Muscle of leg (tissue), 16 donors: ENCODE measurements at places on chromosomes 3 and 15. TPM values are rescaled to one million over a fixed set of nuclear protein-coding genes. Genes with fewer than 3 reads are reported as not detected.

The ITPKA gene
- total RNA-seq: 0.35 TPM

The PCOLCE2 gene
- total RNA-seq: 2.5 TPM

The LEKR1 gene
- 0.27 TPM for total RNA-seq

The RTP3 gene
- total RNA-seq: 0.04 TPM

The ZKSCAN7 gene
- 10.9 TPM for total RNA-seq

The RETNLB gene
- not detected for total RNA-seq

The MASP1 gene
- 8.2 TPM for total RNA-seq

GRCh38 chr3:100775226-100775625, 65.9 kb downstream of the TFG start:
- DNase-seq: peak; percentile 32

DNA sequence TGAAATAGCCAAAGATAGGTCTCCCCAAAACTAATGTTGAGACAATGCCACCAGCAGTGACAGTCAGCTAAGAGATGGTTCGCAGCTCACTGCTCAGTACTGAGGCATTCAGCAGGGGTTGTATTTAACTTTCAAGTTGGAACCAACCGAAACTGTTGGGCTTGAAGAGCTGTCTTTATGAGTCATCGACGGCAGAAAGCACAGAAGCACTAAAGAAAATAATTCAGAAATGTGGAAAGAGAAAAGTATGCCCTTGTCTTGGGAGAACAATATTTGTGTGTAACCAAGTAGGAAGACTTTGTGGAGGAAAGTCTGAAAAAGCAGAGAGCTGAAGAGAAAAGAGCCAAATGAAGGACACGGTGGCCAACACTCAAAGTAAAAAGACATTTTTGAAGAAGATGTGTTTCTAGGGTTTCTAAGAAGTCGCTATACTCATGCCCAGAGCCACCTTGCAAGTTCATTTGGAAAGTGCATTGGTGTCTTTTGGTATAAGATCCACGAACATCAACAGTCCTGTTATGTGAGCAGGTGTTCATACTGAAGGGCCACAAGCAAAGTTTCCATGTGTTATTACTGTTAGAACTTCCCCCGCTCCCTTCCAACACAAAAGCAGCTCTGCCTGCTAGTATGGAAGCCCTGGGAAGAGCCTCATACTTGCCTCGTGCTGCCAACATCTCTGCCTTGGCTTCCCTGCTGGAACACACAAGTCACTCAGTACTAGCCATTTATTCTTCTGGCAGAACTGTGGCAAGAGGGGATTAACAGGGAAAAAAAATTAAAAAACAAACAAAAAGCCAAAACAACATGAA, 4.1 kb upstream of the RARB start:
- DNase-seq: peak; percentile 84

GRCh38 chr15:74300057-74300795, 64.1 kb downstream of the CCDC33 start:
- DNase-seq: no peak

- DNase-seq: no peak
Measured at GRCh38 chr3:178845420-178846118, 226.0 kb downstream of the ZMAT3 start.

GRCh38 chr3:172357850-172358754, 90.2 kb downstream of the GHSR start:
- DNase-seq: peak; percentile 40

- DNase-seq: no peak
Measured at GRCh38 chr3:15428539-15428938, 1.1 kb downstream of the EAF1 start.

DNA sequence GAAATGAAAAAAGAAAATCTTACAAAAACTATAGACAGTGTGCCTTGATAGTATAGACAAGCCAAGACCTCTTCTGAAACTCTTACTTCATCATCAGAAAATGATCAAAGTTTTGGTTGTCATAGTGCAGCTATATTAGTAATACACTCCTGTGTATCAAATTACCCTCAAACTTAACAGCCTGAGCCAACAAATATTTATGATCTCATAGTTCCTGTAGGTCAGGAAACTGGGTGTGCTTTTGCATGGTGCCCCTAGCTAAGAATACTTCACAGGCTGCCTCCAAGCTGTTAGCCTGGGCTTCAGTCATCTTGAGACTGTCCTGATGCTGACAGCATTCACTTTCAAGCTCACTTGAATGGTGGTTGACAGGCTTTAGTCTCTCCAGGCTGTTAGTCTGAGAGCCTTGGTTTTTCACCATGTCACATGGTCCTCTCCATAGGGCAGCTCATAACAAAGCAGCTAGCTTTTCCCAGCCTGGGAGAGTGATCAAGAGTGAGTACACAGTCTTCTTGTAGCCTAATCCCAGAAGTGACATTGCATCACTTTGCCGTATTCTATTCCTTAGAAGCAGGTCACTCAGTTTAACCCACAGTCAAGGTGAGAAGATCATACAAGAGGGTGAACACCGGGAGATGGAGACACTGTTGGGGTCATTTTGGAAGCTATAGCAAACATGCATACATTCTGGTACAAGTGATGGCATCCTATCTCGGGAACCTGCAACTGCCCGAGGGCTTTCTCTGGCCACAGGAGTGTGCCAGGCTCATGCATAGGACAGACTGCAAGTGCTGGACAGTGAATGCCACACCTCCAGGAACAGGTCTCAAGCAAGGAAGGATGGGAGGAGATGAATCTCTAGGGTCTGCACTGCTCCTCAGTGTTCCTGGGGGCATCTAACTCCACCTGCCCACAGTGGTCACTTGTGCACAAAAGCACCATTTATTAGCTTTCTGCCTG, 173.4 kb upstream of the CADPS start:
- no peak for DNase-seq

DNA sequence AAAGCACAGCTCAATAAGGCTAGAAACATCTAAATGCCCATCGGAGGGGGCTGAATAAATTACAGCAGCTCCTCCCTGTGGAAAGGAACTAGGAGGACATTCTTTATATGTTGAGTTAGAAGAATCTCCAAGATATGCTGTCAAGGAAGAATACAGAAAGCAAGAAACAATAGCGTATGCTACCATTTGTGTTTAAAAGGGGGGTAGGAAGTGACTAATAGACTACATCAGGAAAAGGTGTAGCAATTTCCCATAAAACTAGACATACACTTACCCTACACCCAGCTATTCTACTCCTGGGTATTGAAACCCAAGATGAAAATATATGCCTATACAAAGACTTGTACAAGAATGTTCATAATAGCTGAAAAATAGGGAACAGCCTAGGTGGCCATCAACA, 21.6 kb downstream of the SEC61A1 start:
- no peak for DNase-seq

DNA sequence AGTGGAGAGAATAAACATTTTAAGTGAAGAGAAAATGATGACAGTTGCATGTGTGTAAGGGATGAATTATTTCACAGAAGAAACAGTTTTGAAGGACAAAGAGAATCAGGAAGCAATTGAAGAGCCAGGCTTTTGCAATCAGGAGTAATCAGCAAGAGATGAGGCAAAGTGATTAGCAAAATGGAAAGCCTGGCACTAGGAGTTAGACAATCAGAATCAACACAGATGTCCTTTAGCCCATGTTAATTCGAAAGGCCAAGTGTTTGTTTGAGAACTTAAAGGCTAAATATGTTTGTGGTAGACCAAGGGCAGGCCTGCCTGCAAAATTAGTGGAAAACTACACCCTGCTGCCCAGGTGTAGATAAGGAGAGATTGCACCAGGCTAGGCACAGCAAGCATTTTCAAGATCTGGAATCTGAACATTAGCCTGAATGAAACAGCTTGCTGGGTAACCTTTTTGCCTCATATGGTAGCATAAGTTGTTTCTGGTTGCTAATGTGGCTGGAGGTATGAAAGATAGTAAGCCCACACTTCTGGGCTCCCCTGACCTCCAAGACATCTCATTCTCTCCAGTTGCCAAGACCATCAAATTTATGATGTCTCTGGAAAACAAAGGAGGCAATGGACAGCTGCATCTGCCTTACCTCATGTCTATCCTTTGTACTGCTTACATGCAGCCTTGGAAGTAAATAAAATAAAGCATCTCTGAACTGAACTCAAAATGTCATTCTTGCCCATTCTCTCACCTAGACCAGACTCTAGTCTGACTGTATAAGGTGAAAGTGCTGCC, 22.0 kb upstream of the LEKR1 start:
- no peak for DNase-seq

- DNase-seq: no peak
Measured at GRCh38 chr15:78571382-78571781, 6.1 kb downstream of the CHRNA5 start.

GRCh38 chr3:18114894-18115293, 310.2 kb downstream of the SATB1 start:
- no peak for DNase-seq

DNA sequence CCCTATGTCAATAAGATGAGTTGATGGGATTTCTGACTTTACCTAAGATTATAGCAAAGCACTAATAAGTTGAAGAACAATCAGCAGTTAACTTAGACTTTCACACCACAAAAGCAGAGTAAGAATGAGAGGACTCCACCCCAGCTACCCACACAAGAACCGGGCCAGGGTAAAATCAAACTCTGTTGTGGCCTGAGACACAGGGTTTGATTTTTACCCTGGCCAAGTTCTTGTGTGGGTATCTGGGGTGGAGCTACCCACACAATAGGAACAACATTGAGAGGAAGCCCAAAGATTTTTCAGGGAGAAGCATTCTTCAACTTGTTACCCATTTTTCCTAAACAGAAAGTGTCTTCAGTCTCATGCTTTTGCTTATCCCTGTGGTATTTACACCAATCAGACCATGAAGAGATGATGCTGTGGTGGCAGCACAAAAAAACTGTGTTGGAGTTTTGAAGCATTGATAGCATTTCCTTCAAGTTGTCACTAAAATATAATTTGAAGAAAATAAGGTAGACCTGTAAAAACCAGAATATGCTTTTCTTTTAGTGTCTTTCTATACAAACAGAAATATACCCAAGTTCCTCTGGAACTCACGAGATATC, 25.6 kb downstream of the CPOX start:
- no peak for DNase-seq

DNA sequence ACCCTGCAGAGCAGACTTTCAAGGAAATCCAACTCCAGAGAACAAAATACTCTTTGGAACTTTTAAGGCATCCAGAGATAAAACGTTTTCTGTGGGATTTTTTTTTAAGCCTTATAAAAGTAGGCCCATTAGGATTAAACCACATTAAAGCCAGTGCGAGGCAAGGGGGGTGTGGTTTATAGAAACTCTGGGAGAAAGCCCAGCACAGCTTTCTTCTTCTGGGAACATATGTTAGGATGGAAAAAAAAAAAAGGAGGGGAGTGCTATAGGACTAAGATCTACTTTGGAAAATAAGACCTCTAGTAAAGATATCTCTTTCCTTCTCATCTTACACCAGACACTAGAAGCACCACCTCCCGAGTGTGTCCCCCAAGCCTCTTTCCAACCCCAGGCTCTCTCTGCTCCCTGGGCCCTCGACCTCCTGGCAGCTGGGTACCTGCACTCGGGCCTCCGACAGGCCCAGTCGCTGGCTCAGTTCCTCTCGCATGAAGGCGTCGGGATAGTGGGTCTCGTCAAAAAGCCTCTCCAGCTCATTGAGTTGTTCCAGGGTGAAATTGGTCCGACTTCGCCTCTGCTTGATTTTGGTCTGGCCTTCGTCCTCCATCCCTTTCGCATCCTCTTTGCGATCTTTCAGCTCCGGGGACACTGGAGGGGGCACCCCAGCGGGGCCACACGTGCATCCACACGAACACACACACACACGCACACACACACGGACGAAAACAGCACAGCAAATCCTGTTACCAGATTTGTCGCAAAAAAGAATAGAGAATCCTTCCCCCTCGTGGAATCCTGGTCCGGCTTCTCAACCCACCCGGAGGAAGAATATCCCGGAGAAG, 3.8 kb downstream of the SHOX2 start:
- DNase-seq: peak; percentile 93

GRCh38 chr15:64343222-64343621, 12.8 kb downstream of the CSNK1G1 start:
- peak; percentile 43 for DNase-seq

DNA sequence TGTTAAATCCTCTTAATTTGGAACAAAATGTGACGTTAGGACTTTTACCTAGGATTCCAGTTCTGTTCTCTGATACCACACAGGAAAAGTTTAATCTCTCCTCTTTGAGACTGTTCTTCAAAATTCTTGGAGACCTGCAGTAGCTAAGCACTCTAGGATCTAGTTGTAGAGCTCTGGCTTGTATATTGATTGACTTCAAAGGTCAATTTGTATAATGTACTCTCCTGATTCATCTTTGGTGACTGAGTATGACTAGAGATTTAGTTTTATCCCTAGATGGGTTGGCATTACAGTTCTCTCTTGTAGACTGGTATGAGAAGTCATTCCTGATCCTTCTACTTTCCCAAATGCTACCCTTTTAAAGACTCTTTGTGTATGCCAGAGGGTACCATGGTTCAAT, 168.4 kb upstream of the TPRG1 start:
- DNase-seq: no peak

DNA sequence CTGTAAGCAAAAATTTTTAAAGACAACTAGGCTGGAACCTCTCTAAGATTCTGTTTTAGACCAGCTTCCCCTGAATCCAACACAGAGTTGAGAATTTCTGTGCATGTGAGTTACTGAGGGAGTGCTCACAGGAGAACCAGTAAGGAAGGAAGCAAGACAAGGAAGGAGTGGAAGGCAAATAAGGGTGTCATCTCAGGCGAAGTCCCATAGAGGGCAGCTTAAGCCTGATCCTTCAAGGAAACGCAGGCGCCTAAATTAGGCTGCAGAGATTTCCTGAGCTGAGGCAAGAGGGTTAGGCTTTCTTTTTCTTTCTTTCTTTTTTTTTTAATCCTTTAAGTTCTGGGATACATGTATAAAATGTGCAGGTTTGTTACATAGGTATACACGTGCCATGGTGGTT, 36.2 kb upstream of the COL6A6 start:
- DNase-seq: peak; percentile 93

DNA sequence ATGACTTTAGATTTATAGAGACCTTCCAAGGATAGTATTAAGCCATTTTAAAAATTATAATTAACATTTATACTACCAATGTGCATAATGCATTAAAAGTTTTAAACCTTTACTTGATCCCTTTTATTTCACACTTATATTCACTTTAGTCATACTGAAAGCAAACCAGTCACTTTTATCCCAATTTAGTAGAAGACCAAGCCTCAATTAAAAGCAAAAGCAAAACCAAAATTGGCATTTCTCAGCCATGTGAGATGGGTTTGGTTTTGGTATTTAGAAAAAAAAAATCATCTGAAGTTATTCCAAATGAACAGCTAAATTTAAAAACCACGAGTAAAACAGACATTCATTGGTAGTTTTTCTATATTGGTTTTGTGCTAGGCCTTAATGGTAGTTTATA, 249.4 kb downstream of the LPP start:
- no peak for DNase-seq

- DNase-seq: peak; percentile 26
Measured at GRCh38 chr3:122873741-122874515, 79.1 kb downstream of the SLC49A4 start.

DNA sequence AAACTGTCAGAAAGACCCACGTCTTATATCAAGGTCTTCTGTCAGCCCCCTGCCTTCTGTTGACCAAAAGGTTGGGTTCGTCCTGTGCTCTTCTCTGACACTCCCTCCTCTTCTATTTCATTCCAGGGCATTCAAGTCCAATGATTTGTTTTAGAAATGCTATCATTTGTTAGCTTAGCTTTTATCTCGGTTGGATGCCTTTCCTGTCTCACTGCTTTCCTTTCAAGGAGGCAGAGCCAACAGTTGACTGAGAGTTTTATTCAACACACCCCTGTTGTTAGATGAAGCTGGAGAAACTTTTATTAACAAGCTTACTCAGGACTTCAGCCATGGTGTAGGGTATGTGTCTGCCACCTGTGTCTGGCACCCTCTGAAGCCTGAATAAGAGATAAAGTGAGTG, 112.0 kb upstream of the SLC7A14 start:
- no peak for DNase-seq
